ENCODE measurements at places on chromosomes 2 and 18.

GRCh38 chr18:11523804-11524203, 85.6 kb upstream of the SLC35G4 start:
- no peak for DNase-seq

DNA sequence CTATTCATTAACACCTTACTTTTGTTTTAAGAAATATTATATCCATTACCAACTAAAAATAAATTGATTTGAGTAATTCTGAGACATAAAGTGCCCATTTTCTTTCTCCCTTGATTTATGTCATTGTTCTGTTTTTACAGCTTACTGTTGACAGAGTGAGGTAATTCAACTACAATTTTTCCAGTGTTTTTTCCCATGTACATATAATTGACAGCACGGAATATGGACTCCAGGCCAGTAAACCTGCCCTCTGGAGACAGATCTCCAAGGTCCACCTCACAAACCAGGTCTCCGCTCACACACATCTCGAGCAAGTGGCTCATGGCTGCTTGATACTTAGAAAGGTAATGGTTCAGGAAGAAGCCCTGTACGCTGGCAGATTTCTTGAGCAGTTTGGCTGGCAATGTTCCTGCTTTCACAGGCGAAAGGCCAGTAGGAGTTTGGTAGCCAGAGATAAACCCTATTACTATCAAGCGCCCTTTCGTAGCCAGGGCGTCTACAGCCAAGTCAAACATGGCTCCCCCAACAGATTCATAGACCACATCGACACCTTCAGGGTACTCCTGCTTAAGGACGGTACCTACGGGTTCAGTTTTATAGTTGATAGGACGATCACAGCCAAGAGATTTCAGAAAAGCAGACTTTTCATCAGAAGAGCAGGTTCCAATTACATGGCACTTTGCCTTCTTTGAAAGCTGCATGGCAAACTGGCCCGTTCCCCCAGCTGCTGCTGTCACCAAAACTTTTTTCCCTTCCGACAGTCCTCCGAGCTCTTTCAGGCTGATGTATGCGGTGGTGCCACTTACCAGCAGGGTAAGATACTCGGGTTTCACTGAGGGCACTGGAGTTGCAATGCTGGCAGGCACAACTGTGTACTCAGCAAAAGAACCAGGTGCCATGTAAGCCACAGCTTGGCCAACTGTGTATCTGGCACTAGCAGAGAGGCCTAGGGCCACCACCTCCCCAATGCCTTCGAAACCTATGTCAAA, 7.4 kb downstream of the PTGR3 start:
- DNase-seq: no peak

- DNase-seq: no peak
These were observed 73.0 kb upstream of the GRB14 start for GRCh38 chr2:164694275-164694695.

DNA sequence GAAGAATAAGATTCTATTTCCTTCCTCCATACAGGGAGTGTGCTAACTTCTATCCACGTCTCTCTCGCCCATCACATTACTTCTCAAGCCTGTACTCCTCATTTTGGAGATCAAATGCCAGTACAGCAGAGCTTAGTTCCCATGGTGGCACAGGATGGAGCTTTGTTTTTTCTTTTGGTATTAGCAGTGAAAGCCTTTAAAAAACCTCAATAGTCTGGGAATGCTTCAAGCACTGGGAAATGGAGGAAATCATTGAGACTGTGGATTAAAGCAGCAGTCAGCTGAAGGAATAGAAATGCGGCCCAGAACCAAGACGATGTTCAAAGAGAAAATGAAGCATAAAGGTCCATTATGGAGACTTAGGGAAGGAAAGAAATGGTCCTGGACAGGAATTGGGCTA, 102.3 kb downstream of the NRXN1 start:
- DNase-seq: no peak

DNA sequence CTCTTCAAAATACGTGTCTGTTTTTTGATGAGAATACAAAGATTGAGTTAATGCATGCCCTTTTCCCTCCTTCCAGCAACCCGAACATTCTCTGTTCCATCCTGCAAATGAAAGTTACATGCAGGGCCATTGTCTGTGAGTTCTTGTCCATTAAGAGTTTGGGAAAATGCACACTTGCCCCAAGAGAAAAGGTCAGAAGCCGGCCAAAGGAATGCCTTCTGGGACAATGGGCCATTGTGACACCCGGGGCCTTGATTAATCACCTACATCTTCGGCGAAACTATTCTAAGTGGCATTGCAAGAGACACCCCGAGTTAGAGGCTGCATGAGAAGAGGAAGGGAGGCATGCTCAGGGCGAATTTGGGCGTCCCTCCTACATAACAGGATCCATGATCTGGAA, 73.7 kb upstream of the COPS8 start:
- no peak for DNase-seq

DNA sequence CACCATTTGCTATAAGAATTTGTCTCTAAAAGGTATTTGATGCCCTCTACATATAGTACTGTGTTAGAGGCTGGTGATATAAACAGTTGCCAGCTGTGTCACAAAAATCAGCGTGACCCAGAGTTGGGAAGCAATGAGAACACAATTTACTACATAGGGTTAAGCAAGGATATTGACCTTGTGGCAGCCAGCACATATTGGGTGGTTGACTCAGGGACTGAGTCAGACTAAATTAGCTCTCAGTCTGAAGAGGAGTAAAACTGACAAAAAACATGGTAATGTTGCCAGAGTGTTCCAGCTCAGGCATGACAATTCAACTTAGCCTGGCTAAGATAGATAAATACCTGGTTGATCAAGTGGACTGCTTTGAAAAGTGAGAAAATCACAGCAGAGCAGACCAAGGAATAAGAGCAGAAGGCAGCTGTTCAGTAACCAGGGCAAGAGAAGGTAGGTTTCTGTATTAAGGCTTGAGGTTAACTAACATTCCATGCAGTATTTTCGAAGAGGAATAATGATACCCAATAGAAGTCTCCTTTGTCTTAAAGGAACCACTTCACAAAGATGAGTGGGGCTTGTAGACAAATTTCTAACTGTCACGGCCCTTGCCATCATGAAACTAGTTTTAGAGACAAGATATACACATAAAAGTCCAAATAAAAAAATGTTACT, 108.2 kb upstream of the ERBB4 start:
- no peak for DNase-seq

DNA sequence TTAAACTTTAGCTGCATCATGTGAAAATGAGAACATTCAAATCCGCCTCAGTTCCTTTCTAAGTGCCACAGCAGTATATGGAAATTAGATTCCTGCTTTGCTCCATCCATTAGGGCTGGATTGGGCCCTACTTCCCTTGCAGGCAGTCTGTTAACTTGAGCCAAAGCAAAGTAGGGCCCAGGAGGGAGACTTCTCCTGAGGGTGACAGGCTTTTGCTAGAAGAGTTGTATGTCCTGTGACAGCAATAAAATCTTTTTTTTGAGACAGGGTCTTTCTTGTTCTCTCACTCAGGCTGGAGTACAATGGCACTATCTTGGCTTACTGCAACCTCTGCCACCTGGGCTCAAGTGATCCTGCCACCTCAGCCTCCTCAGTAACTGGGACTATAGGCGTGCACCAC, 28.1 kb downstream of the VIL1 start:
- DNase-seq: no peak

DNA sequence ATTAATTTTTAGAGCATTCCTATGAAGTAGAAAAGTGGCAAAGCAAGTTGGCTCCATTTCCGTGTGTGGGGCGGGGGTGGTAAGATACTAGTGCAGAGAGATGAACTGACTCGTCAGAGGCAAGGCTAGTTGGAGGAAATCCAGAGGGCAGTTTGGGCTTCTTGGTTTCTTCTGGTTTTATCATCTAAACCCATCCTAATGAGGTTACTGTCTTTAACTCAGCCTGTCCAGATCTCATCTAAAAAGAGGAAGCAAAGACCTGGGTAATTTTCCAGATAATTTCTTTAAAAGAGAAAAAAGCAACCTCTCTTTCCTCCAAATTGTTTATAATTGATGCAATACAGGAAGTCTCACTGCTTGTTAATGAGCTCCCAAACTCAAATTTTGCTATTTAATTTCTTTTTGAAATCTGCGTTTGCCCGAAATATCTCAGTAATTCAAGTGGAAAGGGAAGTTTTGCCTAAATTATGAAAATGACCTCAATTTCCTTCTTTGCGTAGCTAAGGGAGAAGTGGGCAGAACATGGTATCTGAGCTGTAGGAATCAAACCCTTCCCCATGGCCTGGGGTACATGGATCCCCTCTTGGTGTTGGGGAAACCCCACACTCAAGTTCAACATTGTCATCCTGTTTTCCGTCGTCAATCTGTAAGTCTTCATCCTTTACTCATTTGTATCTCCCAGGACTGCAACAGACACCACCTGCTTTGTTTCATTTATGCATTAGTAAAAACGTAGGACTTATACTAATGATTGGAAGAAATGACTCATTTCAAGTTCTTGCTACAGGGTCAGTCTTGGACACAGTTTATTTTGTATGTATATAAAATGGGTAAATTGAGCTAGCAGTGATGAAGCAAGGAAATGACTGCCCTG, 89.1 kb upstream of the KLF7 start:
- no peak for DNase-seq

DNA sequence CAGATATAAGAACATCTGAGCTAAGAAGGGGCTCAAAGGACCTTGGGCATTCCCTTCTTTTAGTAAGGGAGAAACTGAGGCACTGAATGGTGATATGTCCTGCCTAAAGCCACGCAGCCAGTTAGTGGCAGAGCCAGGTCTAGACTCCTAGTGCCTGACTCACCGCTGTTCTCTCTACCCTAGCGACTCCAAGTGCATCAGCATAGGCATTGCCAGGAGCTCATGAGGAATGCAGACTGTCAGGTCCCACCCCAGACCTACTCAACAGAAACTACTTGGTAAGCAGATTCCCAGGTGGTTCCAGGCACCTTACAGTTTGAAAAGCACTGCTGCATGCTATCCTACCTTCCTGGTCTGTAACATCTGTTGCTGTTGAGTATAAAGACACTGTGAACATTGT, 158.9 kb downstream of the MSH2 start:
- no peak for DNase-seq

DNA sequence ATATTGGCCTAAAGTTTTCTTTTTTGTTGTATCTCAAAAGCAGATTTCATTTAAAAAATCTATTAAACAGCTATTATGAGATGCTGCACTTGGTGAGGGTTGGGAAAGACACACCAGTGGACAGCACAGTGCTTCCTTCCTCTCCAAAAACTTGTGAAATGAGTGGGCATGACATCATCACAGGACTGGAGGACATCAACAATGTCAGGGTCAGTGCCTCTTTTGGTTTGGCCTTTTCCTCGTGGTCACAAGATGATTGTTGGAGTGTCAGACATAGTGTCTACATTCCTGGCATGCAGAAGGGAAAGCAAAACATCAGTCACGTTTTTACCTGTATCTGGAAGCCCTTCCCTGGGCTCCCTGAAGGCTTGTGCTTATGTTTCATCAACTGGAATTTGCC, 49.6 kb downstream of the IL1R2 start:
- no peak for DNase-seq

DNA sequence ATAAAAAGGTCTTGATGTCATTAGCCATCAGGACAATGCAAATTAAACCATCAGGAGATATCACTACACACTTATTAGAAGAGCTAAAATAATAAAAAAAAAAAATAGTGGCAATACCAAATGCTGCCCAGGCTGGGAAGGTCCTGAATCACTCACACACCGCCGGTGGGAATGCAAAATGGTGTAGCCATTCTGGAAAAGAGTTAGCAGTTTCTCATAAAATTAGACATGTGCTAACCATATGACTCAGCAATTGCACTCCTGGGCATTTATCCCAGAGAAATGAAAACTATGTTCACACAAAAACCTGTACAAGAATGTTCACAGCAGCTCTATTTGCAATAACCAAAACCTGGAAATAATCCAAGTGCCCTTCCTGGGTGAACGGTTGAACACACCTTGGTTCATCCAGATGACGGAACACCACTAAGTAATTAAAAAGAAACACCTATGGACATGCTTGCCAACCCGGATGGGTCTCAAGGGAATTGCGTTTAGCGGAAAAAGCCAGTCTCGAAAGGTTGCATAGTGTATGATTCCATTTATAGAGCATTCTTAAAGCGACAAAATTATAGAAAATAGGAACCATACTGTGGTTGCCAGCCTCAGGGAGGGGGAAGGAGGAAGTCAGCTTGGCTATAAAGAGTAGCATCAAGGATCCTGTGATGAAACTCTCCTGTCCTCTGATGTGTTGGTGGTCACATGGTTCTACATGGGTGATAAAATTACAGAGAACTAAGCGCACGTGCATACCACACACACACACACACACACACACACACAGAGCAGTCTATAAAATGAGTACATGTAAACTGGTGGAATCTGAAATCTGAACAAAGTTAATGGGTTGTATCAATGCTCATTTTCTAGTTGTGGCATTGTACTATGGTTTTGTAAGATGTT, 4.6 kb downstream of the MBP start:
- no peak for DNase-seq

DNA sequence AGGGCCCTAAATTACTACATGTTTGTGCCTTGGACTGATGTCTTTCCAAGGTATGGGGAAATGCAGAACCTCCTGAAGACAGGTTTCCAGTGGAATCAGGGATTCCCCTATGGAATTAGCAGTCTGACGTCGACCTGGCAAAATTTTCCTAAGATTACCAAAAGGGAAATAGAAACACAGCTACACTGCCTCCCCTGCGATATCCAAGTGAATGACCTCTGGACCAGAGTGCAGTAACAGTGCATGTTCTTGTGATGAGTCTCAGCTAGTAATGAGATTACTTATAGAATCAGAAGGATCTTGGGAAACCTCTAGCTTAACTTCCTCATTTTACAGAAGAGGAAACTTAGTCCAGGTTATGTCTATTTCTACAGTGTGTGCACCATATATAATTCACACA, 21.3 kb upstream of the CHST9 start:
- no peak for DNase-seq

- no peak for DNase-seq
These were observed 349.2 kb upstream of the ZC3H15 start for GRCh38 chr2:186136860-186137259.

DNA sequence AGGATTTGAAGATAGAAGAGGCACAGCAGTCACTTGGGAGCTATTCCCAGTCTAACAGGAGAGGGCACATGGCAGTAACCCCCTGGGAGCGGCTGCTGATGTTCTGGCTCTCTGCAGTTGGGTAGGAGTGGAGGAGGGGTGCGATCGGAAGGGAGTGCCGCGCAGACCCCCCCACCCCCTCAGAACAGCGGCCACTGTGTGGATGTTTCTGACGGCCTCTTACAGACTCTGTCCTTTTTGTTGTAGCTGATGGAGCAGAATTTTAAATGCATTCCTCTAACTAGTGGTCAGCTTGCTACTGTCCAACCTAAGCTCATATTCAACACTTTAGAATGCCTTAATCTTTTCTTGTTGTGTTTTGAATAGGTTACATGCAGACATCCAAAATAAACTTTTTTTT, 127.9 kb downstream of the AGAP1 start:
- no peak for DNase-seq

GRCh38 chr2:169012812-169013627, 18.1 kb downstream of the ABCB11 start:
- DNase-seq: no peak

DNA sequence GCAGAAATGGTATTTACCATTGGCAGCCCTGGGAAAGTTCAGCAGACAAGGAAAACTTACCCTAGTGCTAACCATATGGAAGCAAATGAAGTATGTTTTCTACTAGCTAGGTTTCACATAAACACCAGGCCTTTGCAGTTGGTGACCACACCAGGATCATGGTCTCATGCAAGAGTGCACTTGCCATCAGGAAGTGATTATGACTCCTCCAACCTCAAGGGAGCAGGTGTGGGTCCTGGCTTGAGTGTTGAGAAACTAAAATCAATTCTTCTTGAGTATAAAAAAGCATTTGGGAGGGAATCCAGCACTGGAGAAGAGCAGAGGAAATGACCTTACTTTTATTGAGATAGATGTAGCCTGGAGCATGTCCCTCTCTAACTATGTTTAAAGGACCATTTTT, 56.8 kb upstream of the SPAG16 start:
- no peak for DNase-seq
